Stomach (tissue), 19 donors: ENCODE measurements at places on chromosomes 12 and 14. TPM values are rescaled to one million over a fixed set of nuclear protein-coding genes. Genes with fewer than 3 reads are reported as not detected.

DNA sequence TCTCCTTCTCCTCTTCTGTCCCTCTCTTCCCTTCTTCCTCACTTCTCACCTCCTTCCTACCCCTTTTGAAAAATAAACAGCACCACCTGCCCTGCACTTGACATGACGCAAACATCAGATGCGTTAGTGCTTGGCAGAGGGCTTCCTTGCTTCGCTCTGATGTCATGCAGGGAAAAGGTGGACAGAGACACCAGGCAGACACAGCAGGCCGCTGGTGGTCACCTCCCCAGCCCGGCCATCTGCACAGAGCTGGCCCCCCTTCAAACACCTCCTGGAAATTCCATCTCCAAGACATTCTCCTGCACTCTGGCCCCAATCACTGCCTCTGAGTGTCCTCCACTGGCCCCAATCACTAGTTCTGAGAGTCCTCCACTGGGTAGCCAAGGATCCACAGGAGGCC, 353.6 kb downstream of the MED13L start:
- DNase-seq: no peak

DNA sequence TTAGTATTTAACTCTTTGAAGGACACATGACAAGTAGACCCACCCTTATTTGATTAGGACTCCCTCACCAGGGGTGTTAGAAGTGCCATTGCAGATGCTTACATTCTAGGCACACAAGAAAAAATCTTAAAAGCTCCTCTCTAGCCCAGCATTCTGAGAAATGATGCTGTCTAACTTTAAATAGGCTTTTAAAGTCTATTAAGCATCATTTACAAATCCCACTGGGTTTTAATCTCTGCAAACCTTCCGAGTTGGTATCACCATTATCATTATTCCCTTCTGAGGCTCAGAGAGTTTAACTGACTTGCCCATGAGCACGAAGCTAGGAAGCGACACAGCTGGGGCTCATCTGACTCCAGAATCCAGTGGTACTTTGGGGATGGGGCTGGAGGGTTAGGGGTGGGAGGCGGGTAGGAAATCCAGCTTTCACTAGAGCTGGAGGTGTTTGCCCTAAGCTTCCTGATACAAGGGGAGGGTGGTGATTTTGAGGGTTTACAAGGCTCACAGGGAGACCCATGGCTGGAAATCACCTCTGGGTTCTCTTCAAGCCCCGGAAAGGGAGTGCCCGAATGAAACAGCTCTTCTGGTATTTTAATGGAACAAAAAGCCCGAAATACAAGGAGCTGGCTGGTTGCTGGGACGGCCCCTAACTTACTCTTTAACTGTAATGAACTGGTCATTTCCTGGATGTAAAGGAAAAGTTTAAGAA, 109.2 kb upstream of the FUT8 start:
- no peak for DNase-seq

DNA sequence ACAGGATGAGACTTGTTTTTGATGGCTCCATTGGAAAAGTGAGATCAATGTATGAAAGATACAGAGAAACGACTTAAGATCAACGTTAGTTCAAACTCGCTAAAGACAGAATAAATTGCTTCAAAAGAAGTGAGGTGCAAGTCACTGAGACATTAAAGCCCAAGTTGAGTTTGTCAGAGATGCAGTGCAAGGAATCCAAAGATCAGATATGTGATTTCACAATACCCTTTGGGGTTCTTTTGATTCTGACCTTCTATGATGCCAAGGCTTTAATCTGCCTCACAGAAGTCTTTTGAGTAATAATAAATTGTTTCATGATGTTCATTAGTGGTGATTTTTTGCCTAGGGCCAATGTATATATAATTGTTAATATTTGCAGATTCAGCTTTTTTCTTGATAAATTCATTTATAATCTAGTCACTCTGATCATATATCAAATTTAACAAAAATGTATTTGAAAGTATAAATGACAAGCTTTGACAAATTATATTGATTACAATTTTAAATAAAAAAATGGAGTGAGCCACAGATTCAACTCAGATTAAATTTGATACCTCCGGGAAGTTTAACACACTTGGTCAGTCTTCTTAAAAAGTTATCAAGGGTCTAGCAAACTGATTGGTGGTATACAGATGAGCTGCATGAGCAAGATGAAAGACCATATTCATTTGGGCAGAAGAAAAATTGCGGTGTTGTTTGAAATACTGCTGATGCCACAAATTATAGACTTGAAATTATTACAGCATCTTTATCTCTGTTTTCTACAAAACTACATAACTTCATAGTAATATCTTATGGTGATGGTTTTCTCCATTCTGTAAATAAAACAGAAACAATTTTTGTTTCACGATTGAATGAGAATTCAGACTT, 144.8 kb upstream of the FAR2 start:
- no peak for DNase-seq

GRCh38 chr12:130053651-130054069, 108.6 kb upstream of the FZD10 start:
- DNase-seq: peak; percentile 48

- no peak for DNase-seq
Measured at GRCh38 chr14:53622447-53622846, 334.2 kb downstream of the BMP4 start.

DNA sequence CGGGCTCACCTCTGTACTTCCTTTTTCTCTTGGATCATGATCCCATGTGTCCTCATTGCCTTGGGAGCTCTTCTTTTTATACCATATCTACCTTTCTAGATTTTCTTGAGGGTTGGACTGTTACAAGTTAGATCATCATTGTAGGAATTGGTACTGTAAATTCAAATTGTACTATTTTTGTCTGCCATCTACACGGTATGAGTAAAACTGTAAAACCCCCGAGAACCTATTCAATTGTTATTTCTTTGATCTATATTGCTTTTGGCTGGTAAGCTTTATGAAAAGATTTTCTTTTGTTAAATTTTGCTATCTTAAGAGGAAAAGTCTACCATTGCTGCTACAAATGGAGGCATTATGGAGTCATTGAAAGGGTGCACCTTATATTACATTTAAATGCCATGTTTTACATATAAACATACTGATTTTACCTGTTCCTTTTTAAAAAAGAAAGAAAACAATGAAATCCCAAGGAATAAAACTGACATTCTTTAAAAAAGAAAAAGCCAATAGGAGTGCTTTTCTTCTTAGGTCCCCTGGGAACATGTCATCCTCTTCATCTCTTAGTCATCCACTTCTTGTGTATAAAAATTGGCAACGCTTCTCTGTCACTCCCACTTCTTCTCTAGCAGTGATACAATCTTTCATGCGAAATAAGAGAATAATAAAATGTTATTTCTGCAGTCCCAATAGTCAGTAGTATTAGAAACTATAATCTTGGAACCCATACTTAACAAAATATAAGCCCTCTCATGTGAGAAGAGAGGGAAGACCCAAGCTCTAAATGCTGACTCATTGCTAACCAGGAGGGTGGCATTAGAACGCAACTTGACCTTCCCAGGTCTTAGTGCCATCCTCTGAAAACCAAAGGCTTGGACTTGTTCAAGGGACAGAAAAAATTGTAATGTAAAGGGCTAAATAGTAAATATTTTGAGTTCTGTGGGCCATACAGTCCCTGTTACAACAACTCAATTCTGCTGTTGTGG, 20.4 kb downstream of the RGS6 start:
- no peak for DNase-seq

DNA sequence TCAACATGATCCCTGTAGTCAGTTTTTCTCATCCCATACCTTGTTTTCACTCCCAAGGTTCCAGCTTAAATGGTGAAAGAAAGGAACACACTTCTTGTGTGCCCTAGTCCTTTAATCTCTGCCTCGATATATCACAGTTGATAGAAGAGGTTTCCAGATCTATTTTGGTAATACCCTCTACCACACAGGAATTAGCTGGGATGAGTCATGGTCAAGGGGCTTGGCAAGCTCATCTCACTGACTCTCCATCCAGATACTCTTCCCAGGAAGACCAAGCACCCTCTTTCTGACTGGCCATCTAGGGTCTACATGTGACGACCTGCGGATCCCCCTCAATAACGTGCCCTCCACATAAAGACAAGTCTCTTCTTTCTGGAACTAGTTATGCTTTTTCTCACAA, 277.9 kb downstream of the ITPR2 start:
- DNase-seq: no peak

DNA sequence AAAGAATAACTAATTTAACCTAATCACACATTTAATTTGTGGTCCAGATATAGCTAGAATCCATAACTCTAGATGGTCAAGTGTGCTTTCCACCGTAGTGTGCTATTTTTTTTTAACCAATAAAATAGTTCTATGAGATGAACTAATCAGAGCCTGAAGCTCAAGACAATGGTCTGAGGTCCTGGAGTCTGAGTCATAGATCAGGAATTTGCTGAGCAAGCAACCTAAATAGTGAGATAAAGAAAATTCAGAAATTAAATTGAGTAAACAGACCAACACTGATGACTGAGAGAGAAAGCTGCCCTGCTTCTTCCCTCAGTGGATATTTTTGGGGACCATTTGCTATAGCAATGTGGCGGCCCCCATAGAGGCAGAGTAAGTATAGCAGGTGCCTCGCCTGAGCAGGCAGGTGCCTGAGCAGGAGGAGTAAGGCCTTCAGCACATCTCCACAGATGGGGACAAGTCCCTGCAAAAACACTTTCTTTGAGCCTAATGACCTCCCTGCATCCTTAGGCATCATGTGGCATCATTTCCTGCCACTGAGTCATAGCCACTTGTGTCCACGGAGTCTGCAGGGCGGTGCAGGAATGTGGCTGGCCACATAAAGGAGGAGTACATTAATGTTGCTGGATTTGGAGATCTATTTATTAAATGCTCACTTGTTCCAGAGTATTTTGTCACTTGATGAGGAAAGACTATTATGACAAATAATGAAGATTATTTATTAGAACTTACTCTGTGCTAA, 13.9 kb upstream of the CLEC4E start:
- no peak for DNase-seq

- DNase-seq: no peak
Measured at GRCh38 chr12:84416626-84417025, 496.0 kb downstream of the SLC6A15 start.

DNA sequence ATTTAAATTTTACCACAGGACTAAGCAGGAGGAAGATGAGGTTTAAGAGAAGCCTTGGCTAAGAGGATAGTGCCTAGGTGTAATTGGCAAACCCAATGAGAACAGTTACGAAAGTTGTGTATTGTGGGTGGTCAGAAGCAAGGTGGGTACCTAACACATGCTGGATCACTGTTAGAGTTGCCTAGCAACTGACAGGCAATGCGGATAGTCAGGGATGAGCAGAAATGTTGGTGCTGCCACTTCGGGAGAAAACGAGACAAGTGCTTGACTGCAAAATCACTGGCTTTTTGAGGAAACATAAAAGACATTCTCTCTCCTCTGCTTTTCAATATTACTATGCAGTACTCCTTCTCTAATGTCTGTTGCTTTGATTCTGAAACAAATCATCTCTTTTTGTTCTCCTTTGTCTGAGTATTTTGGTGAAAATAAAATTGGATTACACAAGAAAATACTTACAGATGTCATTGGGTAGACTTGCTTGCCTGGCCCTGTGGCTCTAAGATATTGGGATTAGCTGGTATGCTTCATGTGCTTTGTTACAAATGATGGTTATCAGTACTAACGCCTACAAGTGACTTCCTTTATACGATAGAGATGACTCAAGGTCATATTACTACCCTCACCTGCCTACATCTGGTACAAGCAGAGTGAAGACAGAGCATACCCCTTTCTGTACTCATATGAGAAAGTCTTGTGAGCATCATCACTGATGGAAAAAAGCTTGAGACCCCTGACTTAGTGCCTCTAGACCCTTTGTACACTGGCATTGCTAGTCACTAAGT, 48.0 kb downstream of the TDP1 start:
- DNase-seq: no peak

DNA sequence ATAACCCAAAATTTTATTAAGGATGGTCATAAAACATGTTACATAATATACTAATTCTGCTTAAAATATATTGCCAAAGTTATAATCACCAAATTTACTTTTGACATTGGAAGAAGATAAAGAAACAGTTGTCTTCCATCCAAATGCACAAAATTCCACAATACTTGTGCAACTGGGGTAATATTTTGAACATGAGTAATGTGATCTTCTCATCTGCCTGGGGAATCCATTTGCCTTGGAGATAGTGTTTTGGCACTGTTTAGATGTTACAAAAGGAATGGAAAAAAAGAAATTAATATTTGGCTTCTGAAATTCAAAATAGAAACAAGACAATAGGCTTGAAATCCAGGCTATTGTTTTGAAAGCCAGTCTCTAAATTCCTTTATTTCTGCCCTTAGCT, 9.1 kb downstream of the GPR19 start:
- DNase-seq: no peak

GRCh38 chr12:30211743-30212142, 428.0 kb upstream of the TMTC1 start:
- DNase-seq: no peak

GRCh38 chr12:25242981-25243679, 7.6 kb downstream of the KRAS start:
- DNase-seq: no peak

Gene OR4K1
- not detected for total RNA-seq

Gene SUPT16H
- total RNA-seq: 60.7 TPM

Gene TEAD4
- 8.3 TPM for total RNA-seq

Gene NTN4
- total RNA-seq: 50.4 TPM

Gene A2ML1
- under 0.01 TPM for total RNA-seq
